ENCODE measurements at places on chromosomes 2 and 18.

GRCh38 chr2:212912445-212913103, 238.8 kb downstream of the IKZF2 start:
- DNase-seq, result no peak

DNA sequence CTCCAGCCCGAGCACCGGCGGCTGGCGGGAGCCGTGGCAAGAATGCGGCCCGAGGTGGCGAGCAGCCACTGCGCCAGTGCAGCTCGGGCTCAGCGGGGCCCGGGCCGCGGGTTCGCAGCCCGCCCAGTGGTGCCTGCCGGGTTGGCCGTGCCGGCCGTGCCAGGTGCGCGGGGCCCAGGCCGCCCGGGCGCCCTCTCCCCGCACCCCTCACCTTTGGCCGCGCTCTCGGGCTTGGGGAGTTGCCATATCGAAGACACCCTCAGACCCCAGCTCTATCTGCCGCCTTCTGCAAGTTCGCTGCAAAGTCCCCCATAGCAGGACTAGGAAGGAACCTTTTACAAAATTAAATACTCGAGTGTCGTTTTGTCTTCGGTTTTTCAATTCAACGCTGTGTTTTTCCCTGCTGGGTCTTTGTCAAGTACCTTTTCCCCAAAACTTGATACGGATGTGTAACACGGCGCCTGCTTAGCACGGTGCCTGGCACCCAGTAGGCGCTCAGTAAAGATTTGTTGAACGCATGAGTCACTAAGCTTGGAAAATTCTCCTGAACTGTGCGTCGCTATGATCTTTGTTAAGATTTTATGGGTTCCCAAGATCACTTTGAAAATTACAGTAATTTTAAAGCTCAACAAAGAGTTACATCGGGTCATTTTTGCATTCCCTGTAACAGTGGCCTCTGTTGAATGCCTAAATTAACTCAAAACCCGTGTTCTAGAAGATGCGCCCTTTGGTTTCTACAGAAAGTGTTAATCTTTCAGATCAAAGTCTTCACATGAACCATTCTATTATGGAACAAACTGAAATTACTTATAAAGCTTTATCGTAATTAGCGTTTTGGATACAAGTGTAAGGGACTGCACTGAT, 750 bp downstream of the STRADB start:
- no peak for DNase-seq

DNA sequence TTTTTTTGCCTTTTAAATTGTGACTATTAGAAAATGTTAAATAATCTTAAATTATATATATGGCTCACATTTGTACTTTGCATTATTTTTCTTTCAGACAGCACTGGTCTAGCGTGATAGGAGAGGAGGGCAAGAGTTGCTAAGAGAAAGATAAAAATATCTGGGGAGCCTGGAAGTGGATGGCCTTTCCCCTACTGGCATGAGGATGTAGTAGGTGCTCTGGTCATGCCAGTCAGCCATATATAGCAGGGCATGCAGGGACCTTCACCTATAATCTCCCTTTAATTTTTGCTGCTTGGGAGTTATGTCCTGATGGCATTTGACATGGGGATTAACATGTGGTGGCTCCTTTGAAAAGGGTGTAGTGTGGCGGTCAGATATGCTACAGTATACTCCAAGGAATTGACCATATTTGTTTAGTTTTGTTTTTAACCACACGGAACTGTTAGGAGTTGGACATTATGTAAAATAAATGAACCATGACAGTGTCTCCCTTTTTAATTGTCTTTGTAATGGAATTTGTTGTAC, 144.7 kb downstream of the BABAM2 start:
- no peak for DNase-seq

DNA sequence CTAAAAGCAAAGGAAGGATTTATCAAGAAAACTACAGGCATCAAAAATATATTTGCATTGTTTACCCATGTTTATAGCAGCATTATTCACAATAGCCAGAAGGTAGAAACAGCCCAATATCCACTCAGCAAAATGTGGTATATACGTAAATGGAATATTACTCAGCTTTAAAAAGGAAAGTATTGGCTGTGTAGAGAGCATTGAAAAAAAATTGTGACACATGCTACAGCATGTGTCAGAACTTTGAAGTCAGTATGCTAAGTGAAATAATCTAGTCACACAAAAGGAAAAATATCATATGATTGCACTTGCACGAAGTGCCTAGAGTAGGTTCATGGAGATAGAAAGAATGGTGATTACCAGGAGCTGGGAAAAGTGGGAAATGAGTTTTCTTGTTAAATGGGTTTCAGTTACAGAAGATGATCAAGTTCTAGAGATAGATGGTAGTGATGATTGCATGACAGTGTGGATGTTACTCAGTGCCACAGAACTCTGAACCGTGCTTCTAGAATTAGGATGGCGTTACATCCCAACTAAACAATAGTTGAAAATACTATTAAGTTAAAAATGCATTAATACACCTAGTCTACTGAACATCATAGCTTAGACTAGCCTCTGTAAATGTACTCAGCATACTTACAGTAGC, 20.1 kb downstream of the ANKRD12 start:
- DNase-seq, result no peak

- DNase-seq, result no peak
Measured at GRCh38 chr2:149924549-149925213, 337.1 kb upstream of the MMADHC start.

GRCh38 chr2:67854103-67854743, 208.6 kb downstream of the C1D start:
- no peak for DNase-seq

DNA sequence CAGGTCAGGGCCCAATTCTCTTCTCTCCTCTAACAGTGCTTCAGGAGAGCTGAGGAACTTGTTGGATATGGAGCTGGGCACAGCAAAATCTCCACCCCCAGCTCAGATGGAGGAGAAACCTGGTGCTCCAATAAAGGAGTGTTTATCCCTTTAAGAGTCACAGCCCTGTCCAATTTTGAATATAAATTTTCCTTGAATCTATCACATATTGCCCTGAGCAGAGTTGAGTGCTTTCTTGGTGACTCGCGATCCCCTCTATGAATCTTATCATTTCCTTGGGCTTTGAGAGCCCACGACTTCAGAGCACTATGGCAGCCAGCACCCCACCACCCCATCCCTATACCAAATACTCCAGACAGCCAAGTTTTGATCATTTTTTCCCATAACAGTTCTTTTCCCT, 34.4 kb upstream of the SMAD7 start:
- DNase-seq, result no peak

Measured in CD4-positive, alpha-beta T cell treated with Interleukin-21 for 1 hour (primary cell).